ENCODE measurements at places on chromosomes 7 and 10. TPM values are rescaled to one million over a fixed set of nuclear protein-coding genes. Genes with fewer than 3 reads are reported as not detected.

GRCh38 chr7:100562195-100563099 is 11.3 kb downstream of the SAP25 start:
- H3K4me1 ChIP-seq = peaks cover 4% of the 10 kb centered on the region
- peaks cover 13% of the 10 kb centered on the region for H3K36me3 ChIP-seq
- no peak overlapping the region for H3K27ac ChIP-seq
- no peak overlapping the region for H3K4me3 ChIP-seq

The C10orf62 gene
- total RNA-seq = not detected

DNA sequence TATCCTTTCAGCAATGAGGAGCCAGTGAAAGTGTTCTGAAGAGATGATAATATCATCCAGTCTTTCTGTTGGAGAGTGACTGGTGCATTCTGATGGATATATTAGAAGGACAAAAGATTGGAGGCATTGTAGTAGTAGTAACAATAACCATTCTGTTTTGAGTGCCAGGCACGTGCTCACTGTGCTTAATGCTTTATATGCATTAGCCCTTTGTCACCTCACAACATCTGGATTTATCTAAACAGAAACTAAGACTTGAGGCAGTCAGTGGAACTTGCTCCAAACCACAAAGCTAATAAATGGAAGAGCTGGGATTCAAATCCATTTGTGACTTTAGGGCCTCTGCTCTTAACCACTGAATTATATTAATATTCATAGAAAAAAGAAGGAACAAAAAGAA is 84.5 kb upstream of the OIT3 start:
- no peaks in the 10 kb centered on the region for H3K27me3 ChIP-seq
- DNase-seq = no peak
- no peak overlapping the region for H3K27ac ChIP-seq
- no peaks in the 10 kb centered on the region for H3K36me3 ChIP-seq
- H3K4me1 ChIP-seq = no peaks in the 10 kb centered on the region

GRCh38 chr10:123994417-123995081 is 98.8 kb downstream of the CHST15 start:
- peak; percentile 93 for DNase-seq
- no peak overlapping the region for H3K27ac ChIP-seq
- H3K27me3 ChIP-seq = peaks cover 44% of the 10 kb centered on the region
- H3K36me3 ChIP-seq = no peaks in the 10 kb centered on the region
- H3K4me1 ChIP-seq = peaks cover 28% of the 10 kb centered on the region

The HERC4 gene
- total RNA-seq = 55.1 TPM

DNA sequence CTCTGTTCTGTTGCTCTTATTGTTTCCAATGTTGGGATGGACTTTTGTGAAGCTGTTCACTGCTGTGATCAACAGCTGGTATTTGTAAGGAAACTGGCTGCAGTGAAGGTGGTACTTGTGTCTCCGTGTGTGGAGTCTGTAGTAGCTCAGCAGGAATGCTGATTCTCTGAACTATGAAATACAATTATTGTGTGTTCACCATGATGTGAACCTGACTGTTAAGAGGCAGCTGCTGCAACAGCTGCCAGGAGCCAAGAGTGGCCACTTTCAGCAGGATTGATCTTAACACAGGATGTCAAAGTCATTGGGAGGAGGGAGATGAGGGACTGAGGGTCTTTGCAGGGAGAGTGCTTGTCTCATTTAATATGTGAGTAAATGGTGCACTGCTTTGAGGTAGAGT is 13.9 kb downstream of the VSTM2A start:
- H3K36me3 ChIP-seq = no peaks in the 10 kb centered on the region
- DNase-seq = no peak
- no peak overlapping the region for H3K4me3 ChIP-seq
- no peaks in the 10 kb centered on the region for H3K27me3 ChIP-seq
- no peak overlapping the region for H3K27ac ChIP-seq

GRCh38 chr7:92461027-92462003 is 14.0 kb downstream of the GATAD1 start:
- H3K27ac ChIP-seq = no peak overlapping the region
- no peaks in the 10 kb centered on the region for H3K27me3 ChIP-seq
- H3K4me3 ChIP-seq = no peak overlapping the region
- DNase-seq = no peak

The NPM3 gene
- 18.0 TPM for total RNA-seq

Measured in upper lobe of right lung (tissue), 1 donor.